ENCODE measurements at places on chromosomes 6 and 20.
A peak's percentile ranks its signal among the peaks of the same experiment; 100 is the strongest.

DNA sequence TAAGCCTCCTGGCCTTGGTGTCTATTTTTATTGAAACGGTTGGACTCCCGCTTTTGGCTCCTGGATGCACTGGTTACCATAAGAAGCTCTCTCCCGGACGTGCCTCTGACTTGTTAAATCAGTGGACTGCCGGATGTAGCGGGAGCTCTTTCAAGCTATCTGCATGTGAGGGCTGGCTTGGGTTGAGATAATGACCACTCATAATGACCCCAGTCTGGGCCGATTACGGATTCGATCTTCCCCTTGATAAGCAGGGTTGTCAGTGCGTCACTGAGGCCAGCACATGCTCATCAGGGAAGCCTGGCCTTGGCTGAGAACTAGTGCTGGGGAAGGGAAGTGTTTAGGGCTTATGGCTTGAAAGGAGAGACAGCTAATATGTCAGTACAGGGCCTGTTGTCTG lies 528.1 kb downstream of the CDH26 start:
- no peak for DNase-seq

- DNase-seq = no peak
These were observed 19.6 kb downstream of the RPP21 start for GRCh38 chr6:30364591-30364990.

- DNase-seq = no peak
These were observed 2.6 kb upstream of the TP53INP2 start for GRCh38 chr20:34701405-34702085.

- DNase-seq = peak; percentile 15
These were observed 140.5 kb upstream of the ATXN1 start for GRCh38 chr6:16901782-16902181.

- peak; percentile 75 for DNase-seq
These were observed 19.2 kb downstream of the TUBB2B start for GRCh38 chr6:3208098-3208774.

GRCh38 chr6:37695857-37696219 lies 1.8 kb downstream of the MDGA1 start:
- no peak for DNase-seq

- DNase-seq = no peak
These were observed 126.5 kb downstream of the DLL1 start for GRCh38 chr6:170164271-170164900.

DNA sequence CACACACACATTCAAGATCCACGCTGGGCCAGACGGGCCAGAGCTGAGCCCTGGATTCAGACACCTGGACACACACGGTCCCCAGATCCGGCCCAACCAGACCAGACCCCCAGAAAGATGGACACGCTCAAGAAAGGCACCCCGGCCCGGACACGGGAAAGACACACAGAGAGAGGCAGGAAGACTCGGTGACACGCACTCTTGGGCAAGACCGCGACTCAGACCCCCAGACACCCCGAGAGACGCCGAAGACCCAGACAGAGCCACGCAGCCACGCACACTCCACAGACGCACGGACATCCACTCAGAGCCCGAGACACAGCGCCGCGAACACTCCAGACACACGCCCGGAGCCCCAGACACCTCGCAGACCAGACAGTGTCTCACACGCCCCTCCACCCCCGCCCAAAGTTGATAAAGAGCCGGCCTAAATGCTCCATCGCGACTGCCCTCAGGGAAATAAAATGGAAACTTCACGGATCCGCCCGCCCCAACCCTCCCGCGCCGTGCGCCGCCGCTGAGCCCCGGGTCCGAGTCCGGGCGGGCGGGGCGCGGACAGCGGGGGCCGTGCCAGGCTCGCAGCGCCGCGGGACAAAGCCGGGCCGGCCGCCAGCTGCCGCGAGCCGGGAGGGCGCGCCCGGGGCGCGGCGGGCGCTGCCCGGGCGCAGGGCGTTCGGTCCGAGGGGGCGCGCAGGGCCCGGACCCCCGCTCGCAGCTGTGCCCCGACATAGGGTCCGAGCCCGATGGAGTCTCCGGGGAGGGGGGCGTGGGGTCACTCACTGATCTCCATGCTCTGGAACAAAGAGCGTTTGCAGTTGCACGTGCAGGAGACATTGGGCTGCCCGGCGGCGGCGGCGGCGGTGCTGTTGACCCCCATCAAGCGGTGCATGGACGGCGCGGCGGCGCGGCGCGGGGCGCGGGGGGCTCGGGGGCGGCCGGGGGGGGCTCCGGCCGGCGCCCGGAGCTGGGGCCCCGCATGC lies 831 bp downstream of the PMEPA1 start:
- no peak for DNase-seq

DNA sequence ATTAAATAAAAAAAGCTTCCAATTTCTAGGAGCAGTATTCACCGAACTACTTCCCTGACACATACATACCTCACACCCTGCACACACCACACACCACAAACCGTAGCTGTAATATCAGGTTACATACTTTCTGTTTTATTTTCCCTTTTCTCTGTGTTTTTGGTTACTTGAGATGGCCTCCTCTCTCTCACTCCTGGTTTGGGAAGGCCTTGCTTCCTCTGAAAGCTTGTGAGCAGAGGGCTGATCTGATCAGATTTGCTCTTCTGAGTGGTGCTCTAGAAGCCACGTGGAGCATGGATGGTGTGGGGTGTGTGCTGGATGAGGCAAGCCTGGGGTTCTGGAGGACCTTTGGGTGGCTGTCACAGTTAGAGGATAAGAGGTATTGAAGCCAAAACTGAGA lies 20.9 kb downstream of the UTRN start:
- DNase-seq = no peak

- DNase-seq = no peak
These were observed 1.2 kb upstream of the TMEM181 start for GRCh38 chr6:158558415-158559306.

DNA sequence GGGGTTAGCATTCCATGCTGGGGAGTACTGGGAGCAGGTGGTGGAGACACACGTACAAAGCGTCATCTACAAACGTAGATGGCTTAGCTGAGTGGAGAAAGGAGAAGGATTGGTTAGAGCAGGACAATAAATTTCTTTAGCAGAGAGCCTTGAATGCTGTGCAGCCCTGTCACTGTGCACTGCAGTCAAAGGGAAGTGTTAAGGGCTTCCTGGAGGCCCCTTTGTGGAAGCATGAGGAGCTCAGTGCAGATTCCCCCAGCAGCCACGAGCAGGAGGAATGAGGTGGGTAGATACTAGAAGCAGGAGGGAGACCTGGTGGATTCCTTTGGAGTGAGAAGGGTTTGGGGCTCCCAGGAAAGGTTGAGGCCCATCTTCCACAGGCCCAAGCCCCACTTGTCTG lies 6.1 kb upstream of the TREML4 start:
- no peak for DNase-seq

DNA sequence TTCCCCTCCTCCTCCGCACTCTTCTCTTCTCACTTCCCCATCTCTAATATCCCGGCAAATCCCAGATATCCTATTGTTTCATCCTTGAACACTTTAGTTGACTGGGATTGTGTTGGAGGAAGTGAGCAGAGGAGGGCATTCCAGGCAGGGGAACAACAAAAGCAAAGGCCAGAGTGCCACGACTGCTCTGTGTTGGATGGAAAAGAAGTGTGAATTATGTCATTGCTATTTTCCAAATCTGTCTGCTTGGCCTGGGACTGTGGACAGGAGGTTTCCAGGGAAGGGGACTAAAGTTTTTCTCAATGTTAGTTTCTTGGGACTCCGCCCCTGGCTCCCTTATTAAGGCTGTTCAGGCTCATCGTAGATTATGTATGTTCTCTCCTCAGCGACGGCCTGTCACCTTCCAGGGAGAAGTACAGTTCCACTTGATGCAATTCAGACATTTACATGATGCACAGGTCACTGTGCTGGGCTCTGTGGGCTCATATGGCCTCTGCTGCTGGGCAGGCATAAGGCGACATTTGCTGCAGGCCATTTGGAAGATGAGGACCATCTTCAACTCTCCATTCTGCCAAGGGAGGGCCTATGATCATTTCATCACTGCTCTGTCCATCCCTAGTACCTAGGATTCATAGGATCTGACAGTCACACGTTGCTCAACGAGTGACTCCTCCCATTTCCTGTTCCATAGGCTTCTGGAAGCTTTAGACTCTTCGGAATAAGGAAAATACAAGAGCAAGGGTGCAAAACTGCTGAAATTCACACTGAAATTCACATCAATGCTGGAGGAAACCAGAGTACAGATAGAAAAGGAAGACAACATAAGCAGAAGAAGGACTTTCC lies 99.1 kb upstream of the KCNK16 start:
- DNase-seq = no peak

GRCh38 chr20:48959899-48960550 lies 38.5 kb downstream of the ARFGEF2 start:
- DNase-seq = no peak

- peak; percentile 31 for DNase-seq
These were observed 68.5 kb downstream of the FYN start for GRCh38 chr6:111804627-111805235.

- no peak for DNase-seq
These were observed 78.1 kb downstream of the PRSS35 start for GRCh38 chr6:83590416-83590815.

GRCh38 chr20:63454731-63455567 lies 17.5 kb downstream of the KCNQ2 start:
- DNase-seq = no peak

DNA sequence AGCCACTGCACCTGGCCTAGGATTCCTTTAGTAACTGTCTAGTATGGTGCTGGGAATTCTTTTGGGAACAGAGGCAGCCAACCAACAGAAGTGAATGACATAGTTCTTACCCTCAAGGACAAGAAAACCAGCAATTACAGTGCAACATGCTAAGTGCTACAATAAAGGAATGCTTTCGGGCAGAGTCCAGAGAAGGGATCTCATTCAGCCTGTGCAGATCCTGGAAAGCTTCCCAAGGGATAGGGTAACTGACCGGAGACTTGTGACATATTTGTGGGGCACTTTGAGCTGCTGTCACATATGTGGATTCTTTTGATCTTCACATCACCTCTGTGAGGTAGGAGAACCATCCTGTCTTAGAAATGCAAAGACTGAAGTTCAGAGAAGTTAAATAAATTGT lies 46.8 kb downstream of the C6orf15 start:
- DNase-seq = no peak

GRCh38 chr6:109946979-109947378 lies 31.1 kb upstream of the GPR6 start:
- no peak for DNase-seq

- DNase-seq = no peak
These were observed 16.5 kb upstream of the TGM3 start for GRCh38 chr20:2279253-2279779.

- no peak for DNase-seq
These were observed 59.6 kb upstream of the HFE start for GRCh38 chr6:26027491-26028211.

- DNase-seq = peak; percentile 36
These were observed 27.9 kb downstream of the SDCBP2 start for GRCh38 chr20:1301031-1301529.

- no peak for DNase-seq
These were observed 35.8 kb downstream of the RREB1 start for GRCh38 chr6:7143476-7143974.

GRCh38 chr6:99219788-99220187 lies 129.7 kb downstream of the FAXC start:
- DNase-seq = no peak

DNA sequence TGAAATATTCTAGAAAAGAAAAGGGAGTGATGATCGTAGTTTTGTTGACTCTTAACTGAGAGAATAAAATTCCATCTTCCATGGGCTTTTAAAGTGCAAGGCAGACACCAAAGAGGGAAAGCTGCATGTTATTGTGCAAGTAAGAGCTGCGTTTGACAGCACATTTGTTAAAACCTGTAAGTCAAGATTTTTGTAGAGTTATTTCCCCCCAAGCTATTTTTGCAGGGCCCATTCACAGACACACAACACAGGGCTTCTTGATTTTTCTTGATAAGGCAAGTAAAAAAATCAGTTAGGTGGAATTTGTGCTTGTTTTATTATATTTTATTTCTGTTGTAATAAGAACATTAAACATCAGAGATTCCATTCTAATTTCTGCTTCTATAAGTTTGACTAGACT lies 13.8 kb downstream of the CFAP206 start:
- no peak for DNase-seq

GRCh38 chr6:105015482-105015881 lies 58.6 kb downstream of the LIN28B start:
- DNase-seq = peak; percentile 44

DNA sequence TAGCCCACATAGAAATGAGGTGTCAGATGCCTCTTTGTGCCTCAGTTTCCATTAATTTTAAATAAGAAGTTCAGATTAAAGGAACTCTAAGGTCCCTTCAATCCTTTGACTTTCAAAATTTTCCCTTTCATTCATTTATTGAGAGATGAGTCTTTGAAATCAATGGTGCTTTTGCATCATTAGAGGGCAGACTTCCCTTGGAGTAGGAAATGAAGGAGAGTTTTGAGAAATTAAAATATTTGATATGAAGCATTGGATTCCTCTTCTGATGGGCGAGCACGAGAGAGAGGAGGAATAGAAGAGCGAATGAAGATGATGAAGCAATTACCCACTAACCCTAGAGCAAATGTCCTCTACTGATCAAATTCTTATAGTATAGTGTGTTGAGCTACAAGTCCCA lies 105.7 kb downstream of the EDN1 start:
- DNase-seq = no peak

DNA sequence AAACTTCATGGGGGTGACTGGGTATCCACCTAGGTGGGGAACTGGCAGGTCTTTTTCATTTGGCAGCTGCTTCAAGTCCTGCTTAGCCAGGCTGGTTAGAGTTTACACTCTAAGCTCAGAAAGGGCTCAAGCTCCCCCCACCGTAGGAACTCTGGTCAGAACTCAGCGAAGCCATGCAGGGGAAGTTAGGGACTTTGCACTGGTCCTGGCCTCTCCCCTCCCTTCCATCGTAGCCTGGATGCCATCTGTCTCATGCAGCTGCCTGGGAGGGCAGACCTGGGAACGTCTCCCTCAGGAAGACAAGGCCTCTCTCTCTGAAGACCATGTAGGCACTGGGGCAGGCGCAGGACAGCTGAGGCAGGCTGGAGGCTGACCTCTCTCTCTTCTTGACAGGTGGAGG lies 183.8 kb upstream of the UST start:
- no peak for DNase-seq

DNA sequence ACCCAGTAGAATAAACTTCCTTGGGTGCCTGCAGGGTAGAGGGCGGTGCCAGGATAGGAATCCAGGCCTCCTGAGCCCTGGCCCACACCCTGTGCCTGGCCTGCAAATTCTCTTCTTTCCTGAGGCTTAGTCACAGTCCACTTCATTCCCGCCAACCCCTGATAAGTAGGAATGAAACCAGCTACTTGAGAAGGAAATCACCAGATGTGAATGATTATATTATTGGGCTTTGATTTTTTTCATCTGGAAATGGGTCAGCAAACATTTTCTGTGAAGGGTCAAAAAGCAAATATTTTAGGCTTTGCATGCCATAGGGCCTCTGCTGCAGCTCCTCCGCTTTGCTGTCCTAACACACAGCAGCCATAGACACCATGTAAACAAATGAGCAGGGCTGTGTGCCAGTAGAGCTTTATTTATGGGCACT lies 50.2 kb downstream of the STK35 start:
- peak; percentile 24 for DNase-seq

GRCh38 chr6:53359843-53360092 lies 11.0 kb upstream of the ELOVL5 start:
- DNase-seq = no peak
